ENCODE measurements at places on chromosomes 1 and 21.

- no peak for DNase-seq
Measured at GRCh38 chr1:160625321-160625720, 21.5 kb downstream of the SLAMF1 start.

DNA sequence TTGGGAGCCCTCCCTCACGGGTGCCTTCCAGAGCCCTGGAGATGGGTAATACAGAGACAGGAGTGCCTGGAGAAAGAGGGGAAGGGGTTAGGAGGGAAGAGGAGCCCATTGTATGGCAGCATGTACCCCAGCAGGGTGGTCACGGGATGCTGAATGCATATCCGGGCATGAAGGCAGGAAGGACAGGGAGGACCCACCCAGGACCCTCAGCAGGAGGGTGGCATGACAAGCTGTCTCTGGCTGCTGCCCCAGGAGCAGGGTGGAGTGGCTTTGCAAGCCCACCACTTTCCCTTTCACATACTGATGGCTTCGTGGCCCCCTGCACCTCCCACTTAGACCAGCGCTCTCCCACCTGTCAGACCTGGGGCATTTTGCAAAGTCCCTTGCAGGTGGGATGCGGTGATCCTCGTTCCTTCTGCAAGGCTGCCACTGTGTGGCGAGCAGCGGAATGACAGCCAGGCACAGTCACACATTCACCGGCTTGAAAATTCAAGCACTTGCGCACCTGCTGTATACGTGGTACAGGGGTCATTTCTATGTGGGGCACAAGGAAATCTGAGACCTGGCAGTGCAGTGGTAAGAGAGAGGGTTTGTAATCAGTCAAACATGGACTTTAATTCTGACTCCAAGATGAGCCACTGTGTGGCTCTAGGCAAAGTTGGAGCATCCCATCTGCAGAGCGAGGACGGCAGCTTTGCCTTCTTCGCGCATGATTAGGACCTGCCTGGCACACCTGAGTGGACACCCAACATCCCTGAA, 53.2 kb upstream of the TMEM51 start:
- peak; percentile 80 for DNase-seq

- peak; percentile 42 for DNase-seq
Measured at GRCh38 chr1:53572065-53572814, 113.0 kb downstream of the DMRTB1 start.

DNA sequence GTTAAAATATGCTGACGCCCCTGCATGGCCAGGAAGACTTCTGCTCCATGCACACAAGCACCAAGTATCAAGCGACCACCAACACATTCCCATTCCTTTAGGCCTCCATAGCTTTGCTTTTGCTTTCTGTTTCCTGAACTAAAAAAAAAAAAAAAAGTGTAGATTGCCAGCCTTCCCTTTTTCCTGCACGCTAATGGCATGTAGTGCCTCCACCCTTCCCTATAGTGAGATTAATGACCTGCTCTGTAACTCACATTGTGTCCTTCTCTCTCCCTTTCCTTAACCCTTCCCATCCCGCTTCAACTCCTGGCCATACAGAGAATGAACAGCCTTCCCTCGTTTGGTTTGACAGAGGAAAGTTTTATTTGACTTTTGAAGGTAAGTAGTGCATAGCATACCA, 57.1 kb upstream of the DYNLT5 start:
- DNase-seq: no peak

DNA sequence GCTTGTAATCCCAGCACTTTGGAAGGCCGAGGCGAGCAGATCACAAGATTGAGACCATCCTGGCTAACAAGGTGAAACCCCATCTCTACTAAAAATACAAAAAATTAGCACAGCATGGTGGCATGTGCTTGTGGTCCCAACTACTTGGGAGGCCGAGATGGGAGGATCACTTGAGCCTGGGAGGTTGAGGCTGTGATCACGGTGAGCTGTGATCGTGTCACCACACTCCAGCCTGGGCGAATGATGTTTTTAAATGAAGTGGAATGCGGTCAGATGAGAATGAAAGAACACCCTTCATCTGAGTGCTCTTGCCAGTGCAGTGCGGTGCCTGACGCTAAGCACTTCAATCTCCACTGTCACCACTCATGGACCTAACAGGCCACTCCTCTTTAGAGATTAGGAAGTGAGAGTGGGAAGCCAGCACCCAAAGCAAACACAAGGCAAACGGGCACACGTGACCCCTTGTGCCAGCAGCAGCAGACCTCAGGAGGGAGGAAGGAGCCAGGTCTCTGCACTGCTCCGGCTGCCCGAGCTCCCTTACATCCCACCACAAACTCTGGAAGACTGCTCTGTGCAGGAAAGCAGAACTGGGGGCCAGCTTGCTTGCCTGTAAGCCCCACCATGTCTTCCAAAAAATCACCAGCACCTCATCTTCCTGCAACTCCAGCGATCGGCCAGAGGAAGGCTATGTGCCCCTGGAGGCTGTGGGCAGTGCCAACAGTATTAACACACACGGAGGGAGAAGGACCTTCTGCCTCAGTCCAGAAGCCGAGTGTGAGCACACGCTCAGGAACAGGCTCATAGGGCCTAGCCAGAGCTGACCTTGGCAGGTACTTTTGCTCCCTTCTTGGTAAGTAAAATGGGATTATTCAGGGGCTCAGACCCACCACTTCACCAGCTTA, 9.7 kb downstream of the CTNNBIP1 start:
- DNase-seq: no peak

DNA sequence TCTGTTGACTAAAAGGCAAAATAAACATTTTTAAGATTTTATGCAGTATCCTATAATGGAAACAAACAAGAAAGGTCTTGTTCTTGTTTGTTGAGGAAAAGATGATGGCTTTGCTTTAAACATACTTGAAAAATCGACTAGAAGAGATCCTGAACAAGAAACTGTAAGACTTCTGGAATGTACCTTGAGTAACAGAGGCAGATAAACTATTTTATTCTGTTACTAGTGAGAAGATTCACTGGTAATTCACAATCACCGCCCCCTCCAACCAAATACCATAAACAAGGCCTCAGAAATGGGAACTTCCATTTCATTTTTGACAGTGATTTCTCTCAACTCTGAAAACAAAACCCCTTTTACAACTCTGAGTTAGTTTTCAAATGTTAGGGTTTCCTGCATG, 18.1 kb downstream of the TSEN15 start:
- no peak for DNase-seq

DNA sequence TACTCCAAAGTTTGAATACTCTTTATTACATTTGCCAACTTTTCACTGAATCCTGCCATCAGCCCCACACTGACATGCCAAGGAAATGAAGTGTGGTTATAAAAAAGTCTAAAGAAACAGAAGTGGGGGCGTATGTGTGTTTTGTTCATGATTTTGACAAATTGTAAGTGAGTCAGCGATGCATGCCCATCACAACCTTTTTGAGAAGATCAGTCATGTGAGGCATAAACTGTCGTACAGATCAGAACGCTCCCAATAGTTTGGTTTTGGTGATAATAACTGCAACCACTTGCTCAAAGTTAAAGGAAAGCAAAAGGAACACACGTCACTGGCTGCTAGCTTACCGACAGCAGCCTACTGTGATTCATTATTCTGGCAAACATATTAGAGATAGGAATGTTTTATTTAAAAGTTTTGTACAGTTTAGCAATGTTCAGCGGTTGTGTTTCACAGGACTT, 95.6 kb downstream of the RGS2 start:
- no peak for DNase-seq

DNA sequence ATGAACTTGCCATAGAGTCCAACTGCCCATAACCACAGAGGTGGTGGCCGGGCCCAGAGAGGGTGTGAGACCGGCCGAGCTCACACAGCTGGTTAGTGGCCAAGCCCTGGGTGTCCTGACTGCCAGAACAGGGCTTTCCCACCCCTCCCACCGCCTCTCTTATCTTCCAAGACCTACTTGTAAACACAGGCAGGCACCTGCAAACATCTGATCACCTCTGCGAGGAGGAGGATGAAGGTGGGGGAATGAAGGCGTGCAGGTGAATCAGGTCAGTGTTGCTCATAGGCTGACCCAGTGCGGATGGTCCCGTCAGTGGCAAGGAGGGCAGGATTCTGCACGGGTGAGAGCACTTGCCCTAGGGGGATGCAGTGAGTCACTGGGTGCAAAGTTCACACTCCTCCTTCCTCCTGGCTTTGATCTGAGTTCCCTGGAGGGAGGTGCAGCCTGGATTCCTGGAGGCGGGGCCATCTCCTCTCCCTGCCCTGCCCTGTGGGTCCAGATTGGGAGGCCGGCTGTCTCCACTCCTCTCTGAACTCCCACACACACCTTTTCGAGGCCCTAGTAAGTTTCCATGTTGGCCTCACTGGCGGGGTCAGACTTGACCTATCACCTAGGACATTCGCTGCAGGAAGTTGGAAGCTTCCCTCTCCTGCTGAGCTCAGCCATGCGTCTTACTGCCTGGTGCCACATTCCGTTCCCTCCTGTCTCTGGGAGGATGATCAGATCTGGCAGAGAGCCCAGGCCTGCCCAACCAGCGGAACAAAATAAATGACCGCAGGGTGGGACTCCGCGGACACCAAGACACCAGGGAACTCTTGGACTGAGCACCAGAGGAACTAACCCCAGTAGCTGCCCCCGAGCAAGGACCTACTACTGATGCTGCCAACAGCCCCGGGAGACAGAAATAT, 7.3 kb downstream of the UQCRHL start:
- no peak for DNase-seq

DNA sequence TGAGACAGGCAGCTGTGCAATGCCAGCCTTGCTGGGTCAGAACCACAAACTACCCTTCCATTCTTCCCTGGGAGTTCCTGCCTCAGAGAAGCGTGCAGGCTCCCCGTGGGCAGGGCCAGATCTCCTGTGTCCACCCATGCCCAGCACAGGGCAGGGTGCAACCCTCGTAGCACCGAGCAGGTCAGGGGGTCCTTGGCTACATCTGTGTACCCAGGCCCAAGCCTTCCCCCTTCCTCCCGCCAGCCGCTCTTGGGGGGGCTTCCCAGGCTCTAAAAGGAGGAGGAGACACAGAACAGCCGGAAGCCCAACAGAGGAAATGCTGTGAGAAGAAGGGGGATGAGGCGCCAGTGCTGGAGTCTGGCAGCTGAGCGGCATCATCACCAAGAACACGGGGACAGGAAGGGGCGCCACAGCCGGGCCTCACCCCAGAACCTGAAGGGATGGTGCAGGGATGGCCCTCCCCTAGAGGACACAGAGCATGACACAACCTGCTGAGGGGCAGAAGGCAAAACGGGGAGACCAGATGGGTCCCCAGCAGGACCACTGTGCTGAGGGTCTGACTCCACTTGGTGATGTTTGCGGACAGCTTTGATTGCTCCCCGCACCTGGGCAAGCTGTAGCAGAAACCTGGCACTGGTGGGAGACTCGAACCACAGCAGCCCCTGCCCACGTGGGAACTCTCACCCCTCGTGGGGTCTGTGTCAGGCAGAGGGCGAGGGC, 233.2 kb downstream of the NPHP4 start:
- DNase-seq: no peak

- DNase-seq: no peak
Measured at GRCh38 chr1:211865180-211865579, 34.6 kb upstream of the LPGAT1 start.

GRCh38 chr1:43067977-43068751, 103.9 kb downstream of the EBNA1BP2 start:
- peak; percentile 69 for DNase-seq

DNA sequence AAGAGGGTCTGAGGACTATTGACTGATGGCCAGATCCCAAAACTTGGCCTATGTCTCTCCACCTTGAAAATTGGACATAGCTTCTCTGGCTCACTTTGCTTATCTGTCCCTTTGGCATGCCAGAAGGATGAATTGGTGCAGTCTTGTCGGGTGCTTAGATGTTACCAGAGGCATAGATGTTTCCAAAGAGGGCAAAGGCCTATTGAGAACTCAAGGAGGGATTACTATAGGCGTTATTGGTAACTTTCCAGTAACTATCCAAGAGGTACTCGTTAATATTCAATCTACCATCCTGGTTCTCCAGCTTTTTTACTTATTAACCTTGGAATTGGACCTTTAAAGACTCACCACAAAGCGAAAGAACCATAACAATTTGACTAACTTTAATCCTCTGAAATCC, 368.3 kb upstream of the ESRRG start:
- DNase-seq: no peak

DNA sequence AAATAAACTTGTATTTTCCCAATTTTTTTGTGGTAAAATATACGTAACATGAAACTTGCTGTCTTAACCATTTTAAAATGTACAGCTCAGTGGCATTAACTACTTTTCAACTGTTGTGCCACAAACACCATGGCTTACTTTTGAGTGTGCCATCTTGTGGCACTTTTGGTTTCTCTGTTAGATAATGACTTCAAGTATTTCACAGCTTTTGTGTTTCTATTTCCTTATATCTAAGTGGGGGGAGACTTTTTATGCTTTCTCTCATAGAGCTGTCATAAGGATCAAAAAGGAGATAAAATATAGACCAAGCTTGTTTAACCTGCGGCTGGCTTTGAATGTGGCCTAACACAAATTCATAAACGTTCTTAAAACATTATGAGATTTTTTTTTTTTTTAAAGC, 44.3 kb downstream of the CDC14A start:
- no peak for DNase-seq

GRCh38 chr1:75594327-75594726, 16.6 kb downstream of the SLC44A5 start:
- no peak for DNase-seq

DNA sequence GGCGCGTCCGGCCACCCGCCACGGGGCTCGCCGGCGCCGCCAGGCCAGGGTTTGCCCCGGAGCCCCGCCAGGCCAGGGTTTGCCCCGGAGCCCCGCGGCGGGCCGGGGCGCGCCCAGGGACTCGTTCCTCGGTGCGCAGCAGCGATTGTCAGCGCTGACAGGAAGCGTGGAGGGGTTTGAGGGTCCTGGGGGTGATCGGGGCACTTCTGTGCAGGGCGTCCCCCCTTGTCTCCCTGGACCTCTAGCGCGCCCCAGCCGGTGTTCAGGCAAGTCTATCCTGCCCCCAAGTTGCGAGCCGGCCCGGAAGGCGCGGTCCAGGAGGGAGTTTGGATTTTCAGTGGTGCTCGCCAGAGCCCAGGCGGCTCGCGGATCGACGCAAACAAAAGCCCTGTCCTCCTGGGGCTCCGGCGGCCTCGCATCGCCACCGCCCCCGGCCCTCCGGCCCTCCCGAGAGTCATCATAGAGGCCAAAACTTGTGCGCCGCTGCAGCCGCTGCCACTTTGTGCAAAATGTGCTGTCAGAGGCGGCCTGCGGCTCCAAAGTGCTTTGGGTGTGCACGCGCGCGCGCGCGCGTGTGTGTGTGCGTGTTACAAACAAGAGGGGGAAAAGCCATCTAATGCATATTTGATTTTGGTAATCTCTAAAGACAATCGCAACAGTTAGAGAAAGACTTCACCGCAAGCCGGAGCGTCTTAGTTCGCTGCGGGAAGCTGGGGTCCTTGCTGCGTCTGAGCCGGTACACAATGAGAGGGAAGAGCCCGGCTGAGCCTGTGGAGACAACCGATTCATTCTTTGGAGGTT, 1.0 kb downstream of the ROR1 start:
- DNase-seq: no peak

GRCh38 chr1:231252336-231252735, 11.3 kb downstream of the GNPAT start:
- no peak for DNase-seq

DNA sequence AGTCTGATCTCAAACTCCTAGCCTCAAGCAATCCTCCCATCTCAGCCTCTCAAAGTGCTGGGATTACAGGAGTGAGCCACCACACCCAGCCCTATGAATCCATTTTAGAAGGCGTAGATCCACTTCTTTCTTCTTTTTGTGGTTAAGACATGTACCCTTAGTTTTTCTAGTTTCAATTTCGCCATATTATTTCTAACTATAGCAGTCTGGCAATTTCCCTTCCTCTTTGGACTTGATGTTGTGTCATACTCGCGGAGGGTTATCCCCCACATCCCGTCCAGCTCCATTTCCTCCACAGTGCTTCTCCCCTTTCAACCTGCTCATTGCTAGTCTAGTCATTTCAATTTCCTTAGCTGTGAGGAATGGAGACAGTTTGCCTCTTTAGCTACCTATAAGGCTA, 5.2 kb upstream of the LRRC8D start:
- DNase-seq: no peak
